Globus pallidus (tissue), 1 donor: ENCODE measurements at places on chromosomes 3 and 15.

GRCh38 chr15:49412797-49413196, 10.2 kb upstream of the FGF7 start:
- DNase-seq, result no peak

DNA sequence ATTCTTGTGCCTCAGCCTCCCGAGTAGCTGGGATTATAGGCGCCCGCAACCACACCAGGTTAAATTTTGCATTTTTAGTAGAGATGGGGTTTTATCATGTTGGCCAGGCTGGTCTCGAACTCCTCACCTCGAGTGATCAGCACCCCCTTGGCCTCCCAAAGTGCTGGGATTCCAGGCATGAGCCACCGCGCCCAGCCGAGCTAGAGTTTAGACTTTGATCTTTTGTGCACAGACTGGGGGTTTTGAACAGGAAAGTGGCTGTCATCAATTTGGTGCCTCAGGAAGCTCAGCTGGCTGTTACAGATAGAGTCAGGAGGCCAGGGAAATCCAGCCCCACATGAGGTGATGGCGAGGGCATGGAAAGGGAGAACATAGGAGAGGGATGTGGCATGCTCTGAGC, 19.3 kb upstream of the IREB2 start:
- DNase-seq, result no peak

- no peak for DNase-seq
Measured at GRCh38 chr3:9158865-9159630, 90.4 kb downstream of the SRGAP3 start.

DNA sequence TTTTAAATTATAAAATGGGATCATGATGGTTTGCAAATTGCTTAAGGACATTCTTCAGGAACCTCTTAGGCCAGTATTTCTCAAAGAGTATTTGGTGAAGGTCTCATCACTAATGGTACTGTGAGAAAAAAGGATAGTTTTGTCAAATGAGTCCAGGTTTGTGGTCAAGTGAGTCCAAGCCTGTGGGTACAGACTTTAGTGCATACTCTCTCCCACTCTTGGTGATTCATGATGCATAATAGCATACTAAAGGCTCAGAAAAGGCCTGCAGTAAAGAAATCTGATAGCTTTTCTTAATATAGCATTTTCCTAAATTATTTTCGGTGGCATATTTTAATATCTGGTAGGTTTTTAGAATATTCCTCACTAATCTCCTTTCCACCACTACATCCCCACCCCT, 20.0 kb downstream of the BOC start:
- no peak for DNase-seq

GRCh38 chr15:44633603-44634002, 29.9 kb downstream of the SPG11 start:
- DNase-seq, result no peak
